T-helper 1 cell (primary cell): ENCODE measurements at places on chromosomes 6 and 20.

- no peak for DNase-seq
Observed at GRCh38 chr20:49880177-49880576, 35.2 kb downstream of the SPATA2 start.

GRCh38 chr6:123352279-123352678 is 284.5 kb downstream of the TRDN start:
- no peak for DNase-seq

DNA sequence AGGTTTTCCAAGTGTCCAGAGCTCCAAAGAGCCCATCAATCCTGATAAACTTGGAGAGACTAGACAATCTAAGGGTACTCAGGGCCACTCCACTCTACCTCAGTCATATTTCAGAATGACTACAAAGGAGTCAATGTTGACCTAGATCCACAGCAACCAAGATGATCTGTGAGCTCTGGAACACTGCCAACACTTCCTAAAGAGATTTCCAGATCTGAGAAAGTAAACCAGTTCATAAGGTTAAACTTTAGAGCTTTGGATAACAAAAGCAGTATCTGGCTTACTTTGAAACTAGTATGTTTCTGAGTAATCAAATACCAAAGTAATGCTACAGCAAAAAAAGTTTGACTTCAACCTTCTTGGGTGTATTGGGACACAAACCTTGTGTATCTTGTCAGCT is 122.7 kb downstream of the BTBD9 start:
- DNase-seq: no peak

- no peak for DNase-seq
Observed at GRCh38 chr6:79544299-79544927, 7.2 kb upstream of the LCA5 start.

GRCh38 chr20:61767761-61768494 is 297.8 kb downstream of the TAF4 start:
- DNase-seq: no peak

DNA sequence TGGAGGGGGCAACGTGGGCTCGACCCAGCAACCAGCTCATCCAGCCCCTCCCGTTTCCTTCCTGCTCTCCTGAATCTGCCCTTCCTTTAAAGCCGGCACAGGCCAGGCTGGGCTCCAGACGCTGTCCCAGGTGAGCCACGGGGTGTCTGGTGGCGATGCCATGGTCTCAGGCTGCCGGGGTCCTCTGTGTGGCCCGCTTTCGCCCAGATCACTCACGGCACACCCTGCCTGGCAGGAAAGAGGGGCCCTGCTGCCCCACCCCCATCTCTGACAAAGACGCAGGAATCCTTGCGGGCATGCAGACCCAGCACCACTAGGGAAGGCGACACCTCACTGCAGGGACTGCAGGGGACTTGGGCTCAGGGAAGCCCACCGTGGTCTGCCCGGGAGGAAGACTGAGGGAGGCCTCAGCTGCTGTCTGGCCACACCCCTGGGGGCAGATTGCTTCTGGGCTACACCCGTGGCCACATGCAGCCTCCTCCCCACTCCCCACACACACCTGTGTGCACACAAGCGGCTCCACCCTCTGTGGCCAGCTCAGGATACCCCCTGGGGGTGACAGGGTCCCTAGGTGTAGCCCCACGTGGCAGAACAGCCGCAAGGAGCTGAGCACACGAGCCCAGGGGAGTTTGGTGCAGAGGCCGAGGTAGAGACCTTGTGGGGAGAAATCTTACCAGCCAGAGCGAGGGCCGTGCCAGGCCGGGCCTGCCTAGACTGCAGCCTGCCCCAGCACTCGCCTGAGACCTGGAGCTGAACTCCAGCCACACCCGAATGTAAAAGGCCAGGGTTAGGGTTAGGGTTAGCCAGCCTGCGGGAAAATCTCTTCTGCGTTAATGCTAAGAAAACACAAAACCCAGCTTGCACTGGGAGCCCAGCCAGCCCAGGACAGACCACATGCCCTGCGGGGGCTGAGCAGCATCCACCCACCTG is 104.6 kb downstream of the DLL1 start:
- DNase-seq: no peak

GRCh38 chr6:95413789-95414188 is 163.5 kb upstream of the MANEA start:
- no peak for DNase-seq

GRCh38 chr6:30881392-30882203 is 2.7 kb upstream of the DDR1 start:
- DNase-seq: no peak

- no peak for DNase-seq
Observed at GRCh38 chr20:52071136-52071535, 120.4 kb downstream of the ZFP64 start.

- no peak for DNase-seq
Observed at GRCh38 chr6:119162134-119162775, 83.8 kb upstream of the FAM184A start.

GRCh38 chr6:108807928-108808327 is 40.3 kb upstream of the ARMC2 start:
- DNase-seq: no peak

DNA sequence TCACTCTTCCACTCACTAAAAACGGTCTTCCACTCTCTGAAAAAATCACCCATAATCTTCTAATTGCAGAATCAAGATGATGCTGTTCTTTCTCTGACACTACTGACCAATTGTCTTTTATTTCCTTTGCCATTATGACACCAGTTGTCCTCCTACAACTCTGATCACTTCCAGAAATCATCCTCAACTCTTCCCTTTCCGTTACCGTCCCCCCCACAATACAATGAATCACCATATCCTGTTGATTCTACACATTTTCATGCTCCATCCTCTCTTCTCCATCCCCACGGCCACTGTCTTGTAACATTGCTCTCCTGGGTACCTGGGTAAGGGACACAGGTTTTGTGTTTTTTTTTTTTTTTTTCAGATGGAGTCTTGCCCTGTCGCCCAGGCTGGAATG is 2.5 kb upstream of the PPP2R5D start:
- DNase-seq: no peak

DNA sequence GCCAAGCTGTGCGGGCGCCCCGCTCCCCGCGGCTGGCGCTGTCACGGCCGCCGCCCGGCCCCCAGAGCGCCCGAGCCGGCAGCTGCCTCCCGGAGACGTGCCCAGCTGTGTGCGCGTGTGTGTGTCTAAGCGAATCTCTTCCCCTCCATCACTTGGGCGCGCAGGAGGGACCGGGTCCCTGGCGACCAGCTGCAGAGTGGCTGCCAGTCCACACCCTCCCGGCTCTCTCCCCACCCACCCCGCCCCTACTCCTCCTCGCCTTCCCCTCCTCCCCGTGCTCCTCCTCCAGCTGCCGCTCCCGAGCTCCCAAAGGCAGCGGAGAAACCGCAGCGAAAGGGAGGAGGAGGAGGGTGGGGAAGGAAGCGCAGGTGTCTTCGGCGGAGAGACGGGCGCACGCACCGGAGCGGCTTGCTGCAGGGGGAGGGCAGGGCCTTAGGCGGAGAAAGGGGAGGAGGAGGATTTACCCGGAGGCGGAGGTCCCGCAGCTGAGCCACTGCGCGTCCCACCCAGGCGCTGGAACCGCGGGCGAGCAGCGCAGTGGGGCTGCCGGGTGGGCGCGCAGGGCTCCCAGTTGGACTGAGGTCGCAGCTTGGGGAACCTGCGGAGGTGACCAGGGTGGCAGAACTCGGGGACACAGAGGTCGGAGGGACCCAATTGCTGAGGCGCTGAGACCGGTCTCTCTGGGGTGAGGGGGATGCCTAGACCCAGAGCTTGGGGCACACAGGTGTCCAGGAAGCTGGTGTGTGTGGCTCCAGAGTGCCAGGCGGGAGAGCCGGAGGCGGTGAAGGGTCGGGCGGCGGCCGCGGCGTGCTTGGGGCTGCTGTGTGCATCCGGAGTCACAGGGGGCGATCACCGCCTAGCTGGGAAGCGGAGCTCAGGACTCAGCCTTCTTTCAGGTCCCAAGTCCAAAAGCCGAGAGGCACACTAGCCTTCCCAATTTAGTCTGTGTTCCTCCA is at the start of gene HS3ST5:
Gene HS3ST5 (minus strand): TSS at position 198 of the 956 bp plus-strand sequence. CDS start 280,178 bp downstream, outside the sequence.
- no peak for DNase-seq

DNA sequence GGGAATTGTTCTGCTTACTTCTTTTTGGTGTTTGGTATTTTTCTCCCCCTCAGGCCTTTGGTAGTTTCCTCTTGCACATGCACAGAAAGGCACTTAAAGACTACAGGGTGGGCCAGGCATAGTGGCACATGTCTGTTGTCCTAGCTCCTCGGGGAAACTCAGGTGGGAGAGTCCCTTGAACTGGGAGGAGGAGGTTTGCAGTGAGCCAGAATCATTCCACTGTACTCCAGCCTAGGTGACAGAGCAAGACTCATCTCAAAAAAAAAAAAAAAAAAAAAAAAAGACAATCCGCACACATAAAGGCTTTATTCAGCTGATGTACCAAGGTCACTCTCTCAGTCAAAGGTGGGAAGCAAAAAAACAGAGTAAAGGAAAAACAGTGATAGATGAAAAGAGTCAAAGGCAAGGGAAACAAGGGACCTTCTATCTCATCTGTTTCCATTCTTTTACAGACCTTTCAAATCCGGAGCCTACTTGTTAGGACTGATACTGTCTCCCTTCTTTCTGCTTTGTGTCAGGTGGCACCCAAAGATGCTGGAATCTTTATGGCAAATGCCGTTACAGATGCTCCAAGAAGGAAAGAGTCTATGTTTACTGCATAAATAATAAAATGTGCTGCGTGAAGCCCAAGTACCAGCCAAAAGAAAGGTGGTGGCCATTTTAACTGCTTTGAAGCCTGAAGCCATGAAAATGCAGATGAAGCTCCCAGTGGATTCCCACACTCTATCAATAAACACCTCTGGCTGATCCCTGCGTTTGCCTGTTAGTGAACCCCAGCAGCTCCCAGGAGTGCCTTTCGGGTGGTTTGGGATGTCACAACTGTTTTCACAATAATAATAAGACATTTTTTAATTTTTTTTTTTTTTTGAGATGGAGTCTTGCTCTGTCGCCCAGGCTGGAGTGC is 9.3 kb downstream of the DEFB123 start:
- no peak for DNase-seq
